ENCODE measurements at places on chromosomes 11 and 22.
A peak's percentile ranks its signal among the peaks of the same experiment; 100 is the strongest.

GRCh38 chr11:58957922-58958321 lies 18.6 kb downstream of the GLYATL1 start:
- DNase-seq, result no peak

DNA sequence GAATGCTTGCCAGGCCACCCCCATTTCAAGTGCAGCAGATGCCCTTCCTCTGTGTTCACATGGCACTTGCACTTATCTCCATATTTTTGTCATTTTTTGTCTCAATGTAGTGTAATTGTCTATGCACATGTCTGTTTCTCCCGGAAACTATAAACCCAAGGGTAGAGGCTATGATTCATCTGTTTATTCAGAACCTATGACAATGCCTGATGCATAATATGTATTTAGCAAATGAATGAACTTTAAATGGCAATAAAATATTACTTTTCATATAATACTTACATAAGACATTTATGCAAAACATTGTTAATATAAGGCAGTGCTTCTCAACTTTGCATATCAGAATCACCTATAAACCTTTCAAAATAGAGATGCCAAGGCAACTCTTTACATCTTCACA lies 6.7 kb downstream of the PAK1 start:
- no peak for DNase-seq

DNA sequence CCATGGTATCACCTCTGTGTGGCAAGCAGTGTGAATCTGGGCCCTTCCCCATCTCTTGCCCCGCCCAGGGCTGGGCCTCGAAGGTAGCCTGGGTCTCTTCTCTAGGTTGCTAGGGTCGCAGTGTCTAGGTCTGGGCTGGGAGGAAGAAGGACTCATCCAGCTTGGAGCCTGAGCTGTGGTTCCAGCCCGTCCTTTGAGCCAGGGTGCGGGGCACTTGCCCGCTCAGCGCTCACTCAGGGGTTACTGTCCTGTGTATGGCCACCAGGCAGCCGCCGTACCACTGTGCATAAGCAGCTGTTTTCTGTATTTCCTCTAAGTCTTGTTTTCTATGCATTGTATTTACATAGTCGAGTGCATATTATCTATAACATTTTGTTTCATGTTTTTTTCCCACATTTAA lies 160.9 kb downstream of the TBC1D22A start:
- no peak for DNase-seq

- DNase-seq, result no peak
Observed at GRCh38 chr11:130815956-130816355, 100.3 kb downstream of the SNX19 start.

GRCh38 chr22:37686002-37686982 lies at the start of gene NOL12:
Gene NOL12, plus strand, starts transcription at chr22:37686343. Its CDS starts 50 bp downstream, at chr22:37686393.
- DNase-seq, result peak; percentile 74

GRCh38 chr11:19116276-19116970 lies 545 bp upstream of the ZDHHC13 start:
- no peak for DNase-seq

DNA sequence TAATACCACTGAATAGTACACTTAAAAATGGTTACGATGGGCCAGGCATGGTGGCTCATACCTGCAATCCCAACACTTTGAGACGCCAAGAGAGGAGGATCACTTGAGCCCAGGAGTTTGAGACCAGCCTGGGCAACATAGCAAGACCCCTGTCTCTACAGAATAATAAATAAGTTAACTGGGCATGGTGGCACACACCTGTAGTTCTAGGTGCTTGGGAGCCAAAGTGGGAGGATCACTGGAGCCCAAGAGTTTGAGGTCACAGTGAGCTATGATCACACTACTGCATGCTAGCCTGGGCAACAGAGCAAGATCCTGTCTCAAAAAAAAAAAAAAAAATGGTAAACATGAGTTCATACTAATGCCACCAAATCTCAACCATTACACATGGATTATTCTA lies 61.3 kb downstream of the CD6 start:
- DNase-seq, result no peak

GRCh38 chr22:49815641-49816091 lies 12.0 kb downstream of the BRD1 start:
- no peak for DNase-seq

- no peak for DNase-seq
Observed at GRCh38 chr11:57155838-57156607, 25.7 kb upstream of the LRRC55 start.

DNA sequence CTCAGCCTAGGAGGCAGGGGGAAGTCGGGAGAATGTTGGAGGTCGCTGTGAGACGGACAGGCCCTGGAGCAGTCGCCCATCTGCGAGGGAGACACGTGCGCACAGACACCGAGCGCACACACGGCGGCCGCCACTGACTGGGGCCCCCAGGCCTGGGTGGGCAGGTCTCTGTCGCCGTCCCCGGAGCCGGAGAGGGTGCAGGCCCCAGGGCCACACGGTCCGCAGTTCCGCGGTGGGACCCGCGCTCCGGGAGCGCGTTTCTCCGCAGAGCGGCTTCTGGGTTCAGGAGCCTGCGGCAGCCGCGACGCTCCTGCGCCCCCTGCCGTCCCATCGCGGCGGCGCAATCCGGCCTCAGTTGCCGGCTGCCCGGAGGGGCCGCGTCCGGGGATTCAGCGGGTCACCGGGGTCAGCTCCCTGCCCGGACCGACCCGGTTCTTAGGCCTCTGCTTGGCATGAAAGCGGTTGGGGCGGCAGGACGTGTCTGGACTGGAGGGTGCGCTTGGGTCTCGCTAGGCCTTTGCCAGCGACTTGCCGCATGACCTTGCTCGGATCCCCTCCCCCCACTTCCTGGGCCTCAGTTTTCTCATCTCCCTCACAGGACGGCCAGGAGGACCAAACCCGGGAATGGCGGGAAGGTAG lies 31.2 kb downstream of the PDE2A start:
- DNase-seq, result peak; percentile 77

DNA sequence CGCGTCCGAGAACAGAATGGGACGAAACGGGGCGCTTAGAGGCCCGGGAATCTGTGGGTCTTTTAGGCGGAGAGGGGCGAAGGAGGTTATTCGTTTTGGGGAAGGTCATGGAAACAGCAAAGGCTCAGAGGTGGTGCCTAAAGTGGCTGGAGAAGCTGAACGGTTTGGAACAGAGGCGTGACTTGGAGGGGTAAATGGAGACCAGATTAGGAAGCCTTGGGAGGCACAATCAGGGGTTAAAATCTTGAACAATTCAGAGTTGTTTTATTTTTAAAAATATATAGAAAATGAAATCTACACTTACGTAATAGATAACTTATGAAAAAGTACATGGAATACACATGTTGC lies 247 bp upstream of the PLAAT5 start:
- DNase-seq, result no peak

DNA sequence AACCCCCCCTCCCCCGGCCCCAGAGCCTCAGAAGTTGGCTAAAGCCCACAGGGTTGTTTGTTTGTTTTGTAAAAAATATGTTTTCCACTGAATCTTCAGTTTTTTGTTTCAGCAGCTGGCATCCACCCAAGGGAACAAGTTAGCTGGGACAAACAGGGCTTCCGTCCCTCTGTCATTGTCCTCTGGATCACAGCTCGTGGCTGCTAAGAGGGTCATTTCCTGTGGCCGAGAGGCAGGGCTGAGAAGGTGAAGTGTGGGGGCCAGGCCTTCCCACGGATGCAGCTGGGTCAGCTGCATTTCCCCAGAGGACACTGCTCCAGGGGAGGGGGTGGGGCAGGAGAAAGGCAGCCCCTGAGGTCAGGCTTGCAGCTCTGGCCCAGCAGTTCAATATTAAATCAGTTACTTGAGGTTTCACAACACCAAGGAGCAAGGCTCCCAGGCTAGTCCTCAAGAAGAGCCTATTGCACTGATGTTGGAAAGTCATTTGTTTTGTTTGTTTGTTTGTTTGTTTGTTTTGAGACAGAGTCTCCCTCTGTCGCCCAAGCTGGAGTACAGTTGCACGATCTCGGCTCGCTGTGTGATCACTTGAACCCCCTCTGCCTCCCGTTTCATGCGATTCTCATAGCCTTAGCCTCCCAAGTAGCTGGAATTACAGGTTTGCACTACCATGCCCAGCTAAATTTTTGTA lies 34.4 kb upstream of the SMTN start:
- no peak for DNase-seq

- no peak for DNase-seq
Observed at GRCh38 chr11:59459916-59460315, 3.2 kb downstream of the OR4D6 start.

GRCh38 chr11:119089319-119089718 lies 4.6 kb downstream of the HMBS start:
- no peak for DNase-seq

GRCh38 chr11:14420223-14420622 lies 61.2 kb upstream of the RRAS2 start:
- DNase-seq, result no peak

GRCh38 chr11:70836071-70836470 lies 416.3 kb downstream of the SHANK2 start:
- DNase-seq, result no peak

GRCh38 chr11:112620621-112621394 lies 340.4 kb upstream of the NCAM1 start:
- DNase-seq, result no peak

- DNase-seq, result no peak
Observed at GRCh38 chr11:87356428-87356827, 318.7 kb downstream of the TMEM135 start.

- DNase-seq, result no peak
Observed at GRCh38 chr11:31761636-31762035, 49.5 kb downstream of the PAX6 start.

DNA sequence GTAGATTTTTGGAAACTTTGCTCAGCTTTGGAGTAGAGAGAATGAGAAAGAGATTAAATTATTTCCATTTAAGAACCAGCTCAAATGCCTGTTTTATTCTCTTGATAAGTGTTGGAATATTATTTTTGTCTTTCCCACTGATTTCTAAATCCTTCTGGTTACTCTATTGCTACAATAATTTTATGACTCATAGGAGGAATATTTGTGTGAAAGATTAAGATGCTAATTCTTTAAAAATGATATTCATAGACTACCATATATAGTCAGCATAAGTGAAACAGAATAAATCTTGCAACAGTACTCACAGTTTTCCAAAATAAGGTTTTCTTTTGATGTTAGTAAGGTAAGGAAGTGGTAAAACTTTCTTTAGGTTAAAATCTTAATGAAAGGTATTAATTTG lies 60.9 kb downstream of the YAP1 start:
- no peak for DNase-seq

- no peak for DNase-seq
Observed at GRCh38 chr11:48248902-48249301, 4.0 kb downstream of the OR4X2 start.

GRCh38 chr11:86039094-86039493 lies 29.8 kb downstream of the PICALM start:
- DNase-seq, result no peak

GRCh38 chr22:20853236-20853660 lies 5.4 kb downstream of the PI4KA start:
- no peak for DNase-seq

DNA sequence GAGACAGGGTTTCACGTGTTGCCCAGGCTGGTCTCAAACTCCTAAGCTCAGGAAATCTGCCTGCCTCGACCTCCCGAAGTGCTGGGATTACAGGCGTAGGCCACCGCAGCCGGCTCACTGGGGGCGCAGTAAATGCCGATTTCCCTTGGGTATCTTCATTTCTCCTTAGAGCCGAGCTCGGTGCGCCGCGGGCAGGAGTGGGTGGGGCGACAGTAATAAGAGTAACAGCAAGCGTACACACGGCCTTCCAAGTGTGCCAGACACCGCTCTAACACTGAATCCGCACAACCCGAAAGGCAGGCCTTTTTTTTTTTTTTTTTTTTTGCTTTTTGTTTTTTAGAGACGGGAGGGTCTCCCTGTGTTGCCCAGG lies 500 bp upstream of the ADSL start:
- DNase-seq, result peak; percentile 20

GRCh38 chr11:65574811-65575567 lies 864 bp upstream of the EHBP1L1 start:
- no peak for DNase-seq

DNA sequence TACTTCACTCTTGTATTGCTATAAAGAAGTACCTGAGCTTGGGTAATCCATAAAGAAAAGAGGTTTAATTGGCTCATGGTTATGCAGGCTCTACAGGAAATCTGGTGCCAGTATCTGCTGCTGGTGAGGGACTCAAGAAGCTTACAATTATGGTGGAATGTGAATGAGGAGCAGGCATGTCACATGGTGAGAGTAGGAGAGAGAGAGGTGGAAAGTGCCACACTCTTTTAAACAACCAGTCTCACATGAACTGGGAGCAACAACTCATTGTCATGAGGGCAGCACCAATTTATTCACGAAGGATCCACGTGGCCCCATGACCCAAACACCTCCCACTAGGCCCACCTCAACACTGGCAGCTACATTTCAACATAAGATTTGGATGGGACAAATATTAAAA lies 24.6 kb upstream of the IGLL5 start:
- no peak for DNase-seq

DNA sequence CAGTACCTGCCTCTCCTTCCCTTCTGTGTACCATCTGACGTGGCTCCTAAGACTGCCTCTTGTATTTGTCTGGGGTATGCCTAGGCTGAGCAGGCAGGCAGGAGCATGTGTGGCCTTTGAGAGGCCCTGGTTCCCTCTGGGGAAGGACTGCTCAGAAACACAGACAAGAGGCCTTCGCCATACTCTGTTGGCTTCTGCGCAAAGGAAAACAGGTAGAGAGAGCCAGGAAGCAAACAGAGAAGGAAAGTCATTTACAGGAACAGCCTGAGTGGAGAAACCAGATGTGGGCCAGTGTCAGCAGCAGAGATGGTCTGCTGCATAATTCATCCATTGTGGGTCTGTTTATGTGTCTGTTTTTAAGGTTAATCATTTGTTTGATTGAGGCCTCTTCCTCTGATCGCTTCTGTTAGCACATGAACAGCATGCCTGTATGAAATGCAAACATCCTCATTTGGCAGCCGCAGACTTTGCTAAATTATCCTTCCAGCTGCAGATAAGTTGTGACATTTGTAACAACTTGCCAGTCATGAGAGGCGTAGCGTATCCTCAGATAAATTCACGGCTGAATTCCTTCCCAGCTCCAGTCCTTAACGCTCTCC lies 119.4 kb downstream of the GALNT18 start:
- no peak for DNase-seq

DNA sequence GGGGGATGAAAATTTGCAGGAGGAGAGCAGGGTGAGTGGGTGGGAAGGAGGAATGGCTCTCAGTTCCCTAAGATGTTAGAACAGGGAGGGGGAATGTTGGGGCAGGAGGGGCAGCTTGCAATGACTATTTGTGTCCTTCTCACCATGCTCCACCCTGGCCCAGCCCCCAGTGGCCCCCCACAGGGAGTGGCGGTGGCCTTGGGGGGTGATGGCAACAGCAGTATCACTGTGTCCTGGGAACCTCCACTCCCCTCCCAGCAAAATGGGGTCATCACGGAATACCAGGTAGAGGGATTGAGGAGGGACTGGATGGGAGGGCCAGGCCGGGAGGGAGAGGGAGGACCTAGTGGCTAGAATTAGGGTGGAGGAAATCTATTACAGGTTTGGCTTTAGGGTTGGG lies 10.2 kb downstream of the ROBO3 start:
- DNase-seq, result no peak

DNA sequence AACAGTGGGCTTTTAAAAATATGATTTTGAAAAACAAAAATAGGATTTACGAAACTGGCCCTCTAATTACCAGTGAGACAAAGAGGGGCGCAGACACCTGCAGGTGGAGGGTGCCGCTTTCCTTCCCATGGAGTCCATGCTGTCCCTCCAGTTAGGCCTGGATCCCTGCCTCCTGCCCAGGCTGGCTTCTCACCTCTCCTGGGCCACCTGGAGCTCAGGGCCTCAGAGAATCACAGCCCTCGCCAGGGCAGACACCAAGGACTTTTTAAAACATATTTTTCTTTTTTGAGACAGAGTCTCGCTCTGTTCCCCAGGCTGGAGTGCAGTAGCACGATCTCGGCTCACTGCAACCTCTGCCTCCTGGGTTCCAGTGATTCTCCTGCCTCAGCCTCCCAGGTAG lies 1437.2 kb downstream of the TBC1D22A start:
- no peak for DNase-seq

GRCh38 chr11:17473071-17473744 lies 3.4 kb downstream of the ABCC8 start:
- DNase-seq, result no peak

All from GM18507 (cell line).